ENCODE measurements at places on chromosomes 16 and 17. TPM values are rescaled to one million over a fixed set of nuclear protein-coding genes. Genes with fewer than 3 reads are reported as not detected.

PRSS27 gene
- total RNA-seq, result 1.6 TPM

NFATC2IP gene
- total RNA-seq, result 26.4 TPM

DNA sequence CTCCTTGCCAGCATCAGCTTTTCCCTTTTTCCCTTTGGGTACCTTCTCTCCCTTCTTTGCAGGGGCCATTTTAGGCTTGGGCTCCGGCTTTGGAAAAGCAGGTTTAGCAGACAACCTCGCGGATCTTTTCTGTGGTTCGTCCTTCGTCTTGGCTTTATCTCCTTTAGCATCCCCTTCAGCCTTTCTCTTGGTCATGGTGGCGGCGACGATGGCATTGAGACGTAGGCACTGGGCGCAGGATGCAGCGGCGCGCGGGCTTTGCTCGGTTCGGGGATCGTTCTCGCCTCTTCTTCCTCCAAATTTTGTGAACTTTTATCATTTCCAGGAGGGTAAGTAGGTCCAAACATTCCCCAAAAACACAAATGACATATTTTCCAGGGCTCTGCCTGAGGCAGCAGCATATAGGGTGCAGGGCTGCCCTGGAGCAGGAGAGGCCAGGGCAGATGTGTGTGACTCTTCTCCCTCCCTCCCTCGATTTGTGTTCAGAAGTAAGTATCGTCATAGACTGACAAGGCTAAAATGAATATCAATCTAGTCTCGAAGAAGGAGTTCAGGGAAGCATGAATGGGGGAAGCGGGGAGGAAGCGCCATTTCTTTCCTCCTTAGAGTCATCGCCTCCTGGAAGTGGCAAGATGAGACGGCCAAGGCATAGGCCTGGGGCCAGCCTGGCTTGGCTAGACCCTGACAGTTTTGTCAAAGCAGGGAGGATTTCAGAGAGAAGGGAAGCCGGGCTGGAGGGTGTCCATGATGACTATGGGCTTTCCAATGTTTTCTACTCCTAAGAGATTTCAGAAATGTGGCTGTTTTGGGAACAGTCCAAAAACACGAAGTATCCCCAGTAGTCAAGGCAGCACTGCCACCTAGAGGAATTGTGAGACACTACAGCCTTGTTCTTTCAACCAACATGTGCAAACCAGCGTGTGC lies 13.2 kb downstream of the CHCT1 start:
- H3K4me3 ChIP-seq, result no peak overlapping the region
- no peaks in the 10 kb centered on the region for H3K27me3 ChIP-seq
- peaks cover 6% of the 10 kb centered on the region for H3K4me1 ChIP-seq
- peak; percentile 78 for DNase-seq
- H3K27ac ChIP-seq, result no peak overlapping the region
- no peaks in the 10 kb centered on the region for H3K36me3 ChIP-seq

SLC4A1 gene
- not detected for total RNA-seq

DNA sequence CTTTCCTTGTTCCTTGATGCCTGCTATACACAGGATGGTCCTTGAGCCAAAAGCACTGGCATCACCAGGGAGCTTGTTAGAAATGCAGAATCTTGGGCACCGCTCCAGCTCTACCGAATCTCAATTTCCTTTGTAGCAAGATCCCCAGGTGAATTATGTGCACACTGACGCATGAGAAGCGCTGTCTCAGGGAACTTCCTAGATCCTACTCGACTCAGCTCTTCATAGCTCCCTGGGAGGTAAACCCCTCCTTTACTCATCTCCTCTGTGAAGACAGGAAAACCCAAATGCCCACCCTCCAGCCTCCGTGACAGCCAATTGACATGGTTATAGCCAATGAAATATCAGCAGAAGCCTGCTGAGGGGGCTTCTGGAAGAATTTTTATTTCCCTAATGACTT lies 4.1 kb downstream of the USP31 start:
- no peaks in the 10 kb centered on the region for H3K27me3 ChIP-seq
- H3K4me3 ChIP-seq, result peak overlapping the region; percentile 1
- no peak overlapping the region for H3K27ac ChIP-seq
- peaks cover 81% of the 10 kb centered on the region for H3K4me1 ChIP-seq
- no peaks in the 10 kb centered on the region for H3K36me3 ChIP-seq

DNA sequence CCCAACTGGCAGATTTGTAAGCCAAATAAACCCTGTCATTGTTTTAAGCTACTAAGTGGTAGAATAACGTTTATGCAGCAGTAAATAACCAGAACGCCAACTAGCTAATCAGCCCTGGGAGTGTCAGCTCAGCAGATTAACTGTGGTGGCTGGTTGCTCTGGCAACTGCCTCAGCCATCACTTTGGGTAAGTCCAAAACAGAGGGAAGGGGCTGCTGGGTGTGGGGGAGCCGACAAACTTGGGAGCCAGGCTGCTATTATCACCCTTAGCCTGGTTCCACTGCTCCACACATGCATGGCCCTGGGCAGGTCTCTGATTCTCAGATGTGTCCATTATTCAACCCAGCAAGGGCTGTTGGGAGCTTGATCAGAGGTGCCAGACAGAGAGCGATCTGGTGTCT lies 22.2 kb upstream of the RHOT1 start:
- peaks cover 3% of the 10 kb centered on the region for H3K27me3 ChIP-seq
- no peaks in the 10 kb centered on the region for H3K36me3 ChIP-seq
- no peak overlapping the region for H3K4me3 ChIP-seq

DNA sequence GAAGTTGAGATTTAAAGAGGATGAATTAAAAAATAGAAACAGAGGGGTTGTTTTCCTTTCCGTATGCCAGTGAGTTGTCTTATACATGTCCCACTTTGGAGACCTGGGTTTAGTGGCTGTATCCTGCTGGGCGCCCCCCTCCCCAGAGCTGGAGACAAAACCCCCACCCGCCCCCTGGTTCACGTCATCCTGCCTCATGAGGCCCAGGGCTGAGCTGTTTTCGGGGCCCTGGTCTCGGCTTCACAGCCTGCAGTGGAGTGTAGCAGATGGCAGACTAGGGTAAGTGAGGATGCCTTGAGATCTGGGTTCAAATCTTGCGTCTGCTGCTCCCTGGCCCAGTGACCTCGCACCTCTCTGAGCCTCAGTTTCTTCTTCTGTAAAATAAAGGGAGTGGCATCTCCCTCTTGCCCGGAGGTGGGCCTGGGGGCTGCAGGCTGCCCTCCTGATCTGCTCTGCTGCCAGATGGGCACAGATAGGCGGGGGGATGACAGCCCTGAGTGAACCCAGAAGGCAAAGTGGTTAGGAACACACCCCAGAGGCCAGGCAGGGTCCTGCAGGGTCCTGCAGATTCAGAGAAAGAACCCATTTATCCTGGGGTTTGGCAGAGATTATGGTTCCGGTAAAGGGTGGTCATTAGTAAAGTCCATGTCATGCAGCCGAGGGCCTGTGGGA lies 45.1 kb downstream of the SOCS3 start:
- H3K4me1 ChIP-seq, result peaks cover 47% of the 10 kb centered on the region
- DNase-seq, result no peak
- no peaks in the 10 kb centered on the region for H3K27me3 ChIP-seq
- no peaks in the 10 kb centered on the region for H3K36me3 ChIP-seq
- H3K4me3 ChIP-seq, result peak overlapping the region; percentile 54

GRCh38 chr16:50275428-50276325 lies 9.3 kb downstream of the ADCY7 start:
- H3K36me3 ChIP-seq, result no peaks in the 10 kb centered on the region
- peak overlapping the region; percentile 81 for H3K27ac ChIP-seq
- peaks cover 6% of the 10 kb centered on the region for H3K4me1 ChIP-seq
- peak overlapping the region; percentile 40 for H3K4me3 ChIP-seq
- H3K27me3 ChIP-seq, result no peaks in the 10 kb centered on the region
- no peak for DNase-seq

DNA sequence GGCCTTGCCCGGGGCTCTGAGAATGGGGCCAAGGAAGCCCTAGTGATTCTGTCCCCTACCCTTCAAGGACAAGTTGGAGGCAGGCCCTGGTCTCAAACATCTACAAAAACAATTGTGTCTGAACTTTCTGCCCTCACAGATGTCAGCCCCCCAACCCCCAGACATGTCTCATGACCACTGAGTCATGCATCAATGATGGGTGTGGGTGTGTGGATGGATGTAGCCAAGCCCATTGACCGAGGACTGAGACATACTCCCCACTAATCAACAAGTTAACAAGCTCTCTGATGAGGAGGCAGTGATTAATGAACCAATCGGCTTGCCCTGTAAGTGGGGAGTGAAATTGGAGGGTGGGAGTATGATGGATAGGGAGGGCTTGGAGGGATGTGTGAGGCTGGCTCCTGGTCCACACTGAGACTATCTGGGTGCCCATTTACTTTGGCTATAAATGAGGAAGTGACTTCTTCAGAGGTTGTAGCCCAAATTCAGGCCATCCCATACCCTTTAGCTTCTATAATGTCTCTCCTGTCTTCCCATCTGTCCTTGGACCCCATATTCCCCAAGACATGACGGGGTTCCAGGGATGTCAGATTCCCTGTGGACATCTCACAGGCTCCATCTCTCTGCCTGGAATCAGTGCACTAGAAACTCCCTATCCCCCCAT lies 97.1 kb upstream of the TMEM97 start:
- H3K4me1 ChIP-seq, result no peaks in the 10 kb centered on the region
- H3K27me3 ChIP-seq, result peaks cover 6% of the 10 kb centered on the region
- DNase-seq, result no peak
- H3K36me3 ChIP-seq, result no peaks in the 10 kb centered on the region

DNA sequence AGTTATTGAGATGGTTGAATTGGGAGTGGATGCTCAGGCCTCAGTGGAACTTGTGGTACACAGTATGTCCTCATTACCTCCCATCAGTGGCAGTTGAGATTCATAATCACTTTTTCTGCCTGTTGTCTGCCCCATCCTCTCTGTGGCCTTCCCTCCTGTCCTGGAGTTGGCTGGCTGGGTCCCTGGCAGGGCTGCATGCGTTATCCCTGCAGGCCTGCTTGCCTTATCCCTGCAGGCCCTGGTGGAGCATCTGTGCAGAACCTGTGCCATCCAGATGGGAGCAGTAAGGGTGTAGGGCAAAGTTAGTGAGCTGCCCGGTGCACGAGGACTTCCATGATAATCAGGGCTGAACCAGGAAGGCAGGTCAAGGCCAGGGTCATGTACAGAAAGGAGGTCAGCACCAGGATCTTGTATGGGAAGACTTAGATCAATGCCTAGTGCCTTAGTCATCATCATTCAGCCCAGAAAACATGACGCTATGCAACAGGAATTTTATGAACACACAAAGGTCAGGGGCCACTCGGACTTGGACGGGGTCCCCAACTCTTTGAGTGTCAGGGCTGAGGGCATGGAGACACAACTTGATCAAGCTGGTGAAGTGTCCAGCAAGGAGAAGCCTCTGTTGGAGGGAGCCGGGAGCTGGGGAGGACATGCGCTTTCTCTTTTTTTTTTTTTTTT lies 47.2 kb downstream of the ABCC1 start:
- H3K27me3 ChIP-seq, result no peaks in the 10 kb centered on the region
- peaks cover under 1% of the 10 kb centered on the region for H3K36me3 ChIP-seq
- no peak for DNase-seq
- H3K4me1 ChIP-seq, result peaks cover 38% of the 10 kb centered on the region

GRCh38 chr17:37164057-37164456 lies 211.7 kb upstream of the C17orf78 start:
- H3K27me3 ChIP-seq, result no peaks in the 10 kb centered on the region
- peaks cover 16% of the 10 kb centered on the region for H3K36me3 ChIP-seq
- H3K27ac ChIP-seq, result no peak overlapping the region
- H3K4me1 ChIP-seq, result peaks cover 10% of the 10 kb centered on the region
- no peak overlapping the region for H3K4me3 ChIP-seq

- peaks cover 52% of the 10 kb centered on the region for H3K36me3 ChIP-seq
Measured at GRCh38 chr16:19639986-19640421, 78.0 kb downstream of the KNOP1 start.

KRT28 gene
- 1.0 TPM for total RNA-seq

DNA sequence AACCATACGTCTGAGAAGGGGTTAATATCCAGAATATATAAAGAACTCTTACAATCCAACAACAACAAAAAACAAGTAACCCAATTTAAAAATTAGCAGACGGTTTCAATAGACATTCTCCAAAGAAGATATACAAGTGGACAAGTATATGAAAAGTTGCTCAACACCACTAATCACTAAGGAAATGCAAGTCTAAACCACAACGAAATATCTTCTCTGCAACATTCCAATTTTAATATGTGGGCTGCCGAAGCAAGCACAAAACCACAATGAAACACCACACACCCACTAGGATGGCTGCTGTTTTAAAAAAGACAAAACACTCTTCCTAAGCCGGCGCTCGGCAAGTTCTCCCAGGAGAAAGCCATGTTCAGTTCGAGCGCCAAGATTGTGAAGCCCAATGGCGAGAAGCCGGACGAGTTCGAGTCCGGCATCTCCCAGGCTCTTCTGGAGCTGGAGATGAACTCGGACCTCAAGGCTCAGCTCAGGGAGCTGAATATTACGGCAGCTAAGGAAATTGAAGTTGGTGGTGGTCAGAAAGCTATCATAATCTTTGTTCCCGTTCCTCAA lies 5.9 kb upstream of the SLC13A2 start:
- no peak overlapping the region for H3K27ac ChIP-seq
- H3K27me3 ChIP-seq, result peaks cover 6% of the 10 kb centered on the region

DNA sequence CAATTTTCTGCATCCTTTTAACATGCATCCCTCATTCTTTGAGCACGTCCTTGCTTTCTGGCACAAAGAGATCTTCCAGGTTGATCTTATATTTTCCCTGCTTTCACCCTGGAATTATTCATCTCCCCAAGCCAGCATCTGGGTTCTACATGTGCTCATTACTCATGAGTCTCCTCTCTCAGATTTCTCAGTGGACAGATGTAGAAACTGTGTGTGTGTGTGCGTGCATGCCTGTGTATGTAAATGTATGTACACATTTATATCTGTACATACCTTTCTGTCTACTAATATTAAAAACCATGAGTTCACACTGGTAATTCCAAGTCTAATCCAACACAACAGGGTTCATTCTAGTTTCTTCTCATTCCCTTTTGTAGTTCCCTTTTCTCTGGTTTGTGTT lies 41.9 kb upstream of the NSRP1 start:
- H3K27ac ChIP-seq, result no peak overlapping the region
- DNase-seq, result no peak
- no peaks in the 10 kb centered on the region for H3K36me3 ChIP-seq
- H3K4me1 ChIP-seq, result no peaks in the 10 kb centered on the region

- no peak for DNase-seq
- no peaks in the 10 kb centered on the region for H3K27me3 ChIP-seq
- peaks cover 4% of the 10 kb centered on the region for H3K4me1 ChIP-seq
Measured at GRCh38 chr16:78528265-78528664, 428.8 kb downstream of the WWOX start.

GRAPL gene
- 1.9 TPM for total RNA-seq

DNA sequence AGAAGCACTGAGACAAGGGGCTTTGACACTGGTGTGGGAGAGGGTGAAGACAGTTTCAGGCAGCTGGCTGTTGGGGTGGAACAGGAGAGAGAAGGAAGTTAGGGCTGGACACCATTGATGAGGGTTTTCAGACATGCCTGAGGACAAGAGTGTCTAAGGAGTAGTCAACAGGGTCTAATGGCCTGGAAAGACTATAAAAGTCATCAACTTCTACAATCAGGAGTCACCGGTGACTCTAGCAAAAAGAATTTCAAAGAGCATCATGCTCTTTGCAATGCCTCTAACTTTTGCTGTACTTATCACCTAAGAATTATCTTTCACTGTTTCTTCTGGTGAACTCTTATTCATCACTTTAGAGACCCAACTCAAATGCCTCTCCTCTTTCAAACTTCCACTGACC lies 213.9 kb downstream of the C16orf78 start:
- no peaks in the 10 kb centered on the region for H3K36me3 ChIP-seq
- no peaks in the 10 kb centered on the region for H3K27me3 ChIP-seq
- no peak overlapping the region for H3K27ac ChIP-seq
- no peak overlapping the region for H3K4me3 ChIP-seq
- peak; percentile 1 for DNase-seq

- H3K27me3 ChIP-seq, result no peaks in the 10 kb centered on the region
- H3K36me3 ChIP-seq, result no peaks in the 10 kb centered on the region
- peak; percentile 18 for DNase-seq
- no peak overlapping the region for H3K27ac ChIP-seq
Measured at GRCh38 chr17:72089453-72089987, 31.3 kb upstream of the SOX9 start.

FLOT2 gene
- 57.5 TPM for total RNA-seq

C16orf89 gene
- not detected for total RNA-seq

SMTNL2 gene
- total RNA-seq, result 1.3 TPM

SLC52A1 gene
- total RNA-seq, result 6.3 TPM

All from suprapubic skin (tissue), 4 donors.